Caki2 (cell line): ENCODE measurements at places on chromosomes 5 and 9. TPM values are rescaled to one million over a fixed set of nuclear protein-coding genes. Genes with fewer than 3 reads are reported as not detected.

The BTNL8 gene
- total RNA-seq: not detected in 2 replicates

The PAEP gene
- total RNA-seq: not detected in 2 replicates

The DPYSL3 gene
- total RNA-seq: 186 and 226 TPM in 2 replicates

The TSSK1B gene
- not detected in 2 replicates for total RNA-seq

The SLC12A7 gene
- 34.2 and 45.8 TPM in 2 replicates for total RNA-seq

The ENTPD2 gene
- not detected in 2 replicates for total RNA-seq

The ADRB2 gene
- total RNA-seq: 0.20 and 0.26 TPM in 2 replicates

The OLFM1 gene
- total RNA-seq: 2.6 and 3.7 TPM in 2 replicates

DNA sequence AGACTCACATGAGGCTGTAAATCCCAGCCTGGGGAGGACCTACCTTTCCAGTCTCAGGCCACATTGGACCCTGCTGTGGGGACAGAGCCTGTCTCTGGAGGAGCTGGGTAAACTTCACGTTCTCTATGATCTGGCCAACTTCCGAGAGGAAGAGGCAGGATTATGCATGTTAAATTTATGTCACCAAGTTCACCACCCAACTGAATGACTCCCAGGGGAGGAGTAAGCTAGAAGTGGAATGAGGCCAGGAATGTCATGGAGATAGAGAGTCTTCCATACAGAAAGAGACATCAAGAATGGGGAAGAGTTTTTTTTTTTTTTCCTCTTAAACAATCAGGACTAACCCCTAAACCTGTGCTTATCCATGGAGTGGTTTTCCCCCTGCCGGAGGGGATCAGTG is 90.3 kb upstream of the PALM2AKAP2 start:
- no peak for DNase-seq

DNA sequence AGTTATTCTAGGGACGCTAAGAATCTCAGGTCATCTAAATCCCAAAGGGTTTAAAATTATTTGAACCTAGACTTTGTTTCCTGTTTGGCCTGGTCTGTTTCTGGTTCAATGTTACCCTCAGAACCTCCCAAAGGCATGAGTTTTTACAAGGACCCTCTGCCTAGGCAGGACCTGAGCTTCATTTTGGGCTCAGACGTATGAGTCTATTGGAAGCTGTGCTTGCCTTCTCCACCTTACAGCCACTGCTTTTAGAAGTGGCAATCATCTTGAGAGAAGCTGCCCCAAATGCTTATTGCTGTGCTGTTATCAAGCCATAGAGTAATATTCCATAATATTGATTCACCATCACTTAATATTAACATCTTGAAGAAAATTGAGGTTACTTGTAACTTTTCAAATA is 510.4 kb downstream of the TLE4 start:
- no peak for DNase-seq

DNA sequence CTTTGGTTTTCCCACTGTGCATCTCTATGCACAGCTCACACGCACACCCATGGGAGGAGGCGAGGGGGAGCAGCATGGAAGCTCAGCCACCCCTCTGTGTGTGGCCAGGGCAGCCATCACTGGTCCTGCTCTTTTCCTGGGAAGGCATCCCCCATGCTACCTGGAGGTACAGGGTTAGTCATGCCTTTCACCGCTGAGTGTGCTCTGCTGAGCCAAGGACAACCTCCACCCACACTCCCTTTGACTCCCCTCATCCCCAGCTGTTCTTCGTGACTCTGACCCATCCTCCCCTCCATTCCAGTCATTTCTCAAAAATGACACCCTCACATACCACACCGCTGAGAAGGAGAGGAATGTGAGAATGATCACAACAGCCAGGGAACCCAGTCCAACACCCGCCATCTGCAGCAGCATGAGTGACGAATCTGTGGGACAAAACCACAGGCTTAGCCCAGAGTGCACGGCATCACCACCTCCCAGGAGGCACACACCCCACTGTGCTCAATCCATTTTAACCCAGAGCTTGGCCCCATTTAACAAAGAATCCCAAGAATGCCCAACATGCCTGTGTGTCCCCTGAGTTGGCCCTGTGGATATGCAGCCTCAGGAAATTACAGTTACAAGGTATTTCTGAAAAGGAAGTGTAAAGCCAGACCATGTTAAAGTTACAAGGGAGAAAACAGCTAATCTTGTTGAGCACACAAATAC is 133.4 kb downstream of the SUSD1 start:
- DNase-seq: peak; percentile 100

- peak; percentile 55 for DNase-seq
These were observed 50.9 kb downstream of the VCAN start for GRCh38 chr5:83522446-83522845.

DNA sequence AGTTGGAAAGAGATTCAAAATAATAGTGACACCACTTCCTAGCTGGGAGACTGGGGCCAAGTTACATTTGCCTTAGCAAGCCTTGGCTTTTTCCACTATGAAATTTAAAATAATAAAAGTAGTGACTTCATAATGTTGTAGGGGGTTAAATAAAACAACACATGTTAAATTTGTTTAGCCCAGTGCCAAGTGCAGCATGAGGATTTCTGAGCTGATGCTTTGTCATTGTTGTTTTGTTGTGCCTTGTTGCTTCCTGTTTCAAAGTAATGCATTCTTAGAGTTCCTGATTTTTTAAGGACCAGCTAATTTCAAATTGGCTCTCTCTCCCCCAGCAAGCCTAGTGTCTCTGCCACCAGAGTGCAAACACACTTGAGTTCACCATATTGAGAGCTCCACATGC is 270.7 kb upstream of the PAPPA start:
- no peak for DNase-seq

- DNase-seq: peak; percentile 89
These were observed 41.1 kb downstream of the ACTBL2 start for GRCh38 chr5:57441557-57441956.

- DNase-seq: no peak
These were observed 279.7 kb downstream of the GADD45G start for GRCh38 chr9:89884356-89885083.

DNA sequence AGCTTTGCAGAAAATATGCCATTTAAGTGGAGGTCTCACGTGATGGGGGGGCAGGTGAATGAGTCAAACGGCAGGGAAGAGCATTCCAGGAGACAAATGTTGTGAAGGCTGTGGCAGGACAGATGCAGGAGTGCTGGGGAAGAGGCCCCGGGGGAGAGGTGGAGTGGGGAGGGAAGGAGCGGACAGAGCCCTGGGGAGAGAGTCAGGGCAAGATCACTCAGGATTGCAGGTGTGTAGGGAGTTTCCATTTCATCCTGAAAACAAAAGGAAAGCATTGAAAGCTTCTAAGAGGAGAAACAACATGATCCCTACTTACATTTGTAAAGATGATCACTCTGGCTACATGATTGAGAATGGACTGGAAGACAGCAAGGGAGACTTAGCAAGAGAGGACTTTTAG is 323.3 kb downstream of the ASTN2 start:
- DNase-seq: no peak

GRCh38 chr5:171023508-171023907 is 161.7 kb downstream of the RANBP17 start:
- no peak for DNase-seq

GRCh38 chr9:115117999-115118878 is at the start of gene TNC:
Gene TNC, minus strand, starts transcription at chr9:115118157. Its CDS starts 27,139 bp downstream, at chr9:115091018.
- DNase-seq: peak; percentile 61

GRCh38 chr9:134379831-134380365 is 53.6 kb downstream of the RXRA start:
- DNase-seq: peak; percentile 32

- peak; percentile 91 for DNase-seq
These were observed 592.0 kb upstream of the WWC1 start for GRCh38 chr5:167699432-167699831.

DNA sequence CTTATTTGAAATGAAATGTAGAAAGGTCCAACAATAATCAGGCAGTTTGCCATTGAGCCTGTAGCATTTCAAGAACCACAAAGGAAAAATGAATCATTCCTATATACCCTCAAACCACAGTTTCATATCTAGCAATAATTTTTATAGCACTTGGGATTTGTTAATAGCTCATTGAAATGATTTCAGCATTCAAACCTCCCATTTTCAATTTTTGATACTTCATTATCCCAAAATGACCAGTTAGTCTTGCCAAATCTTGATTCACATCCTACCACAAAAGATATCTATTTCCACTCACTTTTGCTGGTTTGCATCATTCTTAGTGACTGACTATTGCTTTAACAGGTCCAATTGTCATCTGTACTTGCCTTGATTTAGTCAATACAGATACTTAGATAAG is 790.1 kb downstream of the TLE1 start:
- DNase-seq: no peak

DNA sequence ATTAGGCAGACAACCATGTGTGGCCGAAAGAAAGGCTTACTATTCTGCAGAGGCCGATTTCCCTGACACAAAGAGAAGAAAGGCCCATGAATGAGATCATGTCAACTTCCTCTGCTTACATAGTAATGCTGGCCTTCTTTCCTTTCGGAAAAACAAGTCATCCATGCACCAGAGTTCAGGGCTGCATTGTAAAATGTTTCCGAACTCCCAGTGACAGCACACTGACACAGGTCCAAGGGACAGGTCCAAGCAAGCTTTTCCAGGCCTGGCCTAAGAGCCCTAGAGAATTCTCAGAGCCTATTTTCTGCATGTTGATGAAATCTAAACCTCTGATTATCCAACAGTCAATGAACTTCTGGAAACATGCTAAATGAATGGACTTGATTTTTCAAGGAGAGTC is 140.9 kb downstream of the ZNF608 start:
- no peak for DNase-seq

- no peak for DNase-seq
These were observed 54.6 kb downstream of the LRRC70 start for GRCh38 chr5:62633243-62633642.

DNA sequence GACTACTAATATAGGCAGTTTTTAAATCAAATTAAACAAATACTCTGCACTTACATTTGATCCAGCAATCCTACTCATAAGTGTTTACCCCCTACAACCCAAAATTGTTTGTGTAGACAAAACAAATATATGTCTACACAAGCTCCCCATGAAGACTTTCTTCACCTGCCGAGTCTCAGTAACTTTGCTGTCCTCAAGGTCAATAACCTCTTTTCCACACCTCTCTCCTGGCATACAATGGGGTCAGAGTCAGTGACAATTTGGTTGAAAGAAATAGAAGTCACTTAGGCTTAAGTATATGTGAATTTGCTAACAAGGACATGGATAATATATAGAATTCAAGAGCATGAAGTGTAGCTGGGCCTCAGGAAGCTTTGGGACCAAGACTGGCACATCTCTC is 29.1 kb downstream of the APBA1 start:
- no peak for DNase-seq

DNA sequence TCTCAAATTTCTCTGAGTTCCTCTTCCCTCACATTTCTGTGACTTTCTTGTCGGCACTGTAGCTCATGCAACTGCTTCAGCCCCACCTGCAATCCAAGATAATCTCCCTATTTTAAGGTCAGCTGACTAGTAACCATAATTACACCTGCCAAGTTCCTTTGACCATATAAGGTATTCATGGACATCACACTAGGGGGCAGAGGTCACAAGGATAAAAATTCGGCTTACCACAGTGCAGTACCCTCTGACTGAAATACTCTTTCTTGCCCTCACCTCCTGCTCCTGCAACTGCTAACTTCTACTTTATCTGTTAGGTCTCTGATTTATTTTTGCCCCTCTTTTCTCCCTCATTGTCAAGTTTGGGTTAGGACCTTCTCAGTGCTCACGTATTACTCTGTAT is 144.2 kb downstream of the GDNF start:
- DNase-seq: no peak

DNA sequence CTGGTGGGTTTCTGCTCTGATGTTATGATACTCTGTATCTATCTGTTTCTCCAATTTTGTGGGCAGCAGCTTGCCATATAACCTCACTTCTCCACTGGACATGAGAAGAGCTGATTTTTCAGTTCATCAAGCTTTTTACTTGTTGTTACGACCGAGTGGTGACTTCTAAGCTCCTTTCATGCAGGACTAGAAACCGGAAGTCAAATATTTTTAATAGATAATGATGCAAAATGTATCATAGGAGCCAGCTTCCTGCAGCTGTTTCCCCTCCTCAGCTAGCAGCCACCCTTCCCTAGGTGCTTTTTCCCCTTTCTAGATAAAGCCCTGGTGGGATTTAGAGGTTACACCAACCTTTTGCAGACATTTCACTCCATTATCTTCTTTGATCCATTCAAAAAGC is 17.0 kb upstream of the ADAM19 start:
- DNase-seq: no peak
